ENCODE measurements at places on chromosomes 16 and 17.

GRCh38 chr17:18108401-18109312, at the start of gene MYO15A:
TSS of gene MYO15A (plus strand) at chr17:18108756. CDS start at chr17:18118801, 10,045 bp downstream.
- DNase-seq, result no peak

DNA sequence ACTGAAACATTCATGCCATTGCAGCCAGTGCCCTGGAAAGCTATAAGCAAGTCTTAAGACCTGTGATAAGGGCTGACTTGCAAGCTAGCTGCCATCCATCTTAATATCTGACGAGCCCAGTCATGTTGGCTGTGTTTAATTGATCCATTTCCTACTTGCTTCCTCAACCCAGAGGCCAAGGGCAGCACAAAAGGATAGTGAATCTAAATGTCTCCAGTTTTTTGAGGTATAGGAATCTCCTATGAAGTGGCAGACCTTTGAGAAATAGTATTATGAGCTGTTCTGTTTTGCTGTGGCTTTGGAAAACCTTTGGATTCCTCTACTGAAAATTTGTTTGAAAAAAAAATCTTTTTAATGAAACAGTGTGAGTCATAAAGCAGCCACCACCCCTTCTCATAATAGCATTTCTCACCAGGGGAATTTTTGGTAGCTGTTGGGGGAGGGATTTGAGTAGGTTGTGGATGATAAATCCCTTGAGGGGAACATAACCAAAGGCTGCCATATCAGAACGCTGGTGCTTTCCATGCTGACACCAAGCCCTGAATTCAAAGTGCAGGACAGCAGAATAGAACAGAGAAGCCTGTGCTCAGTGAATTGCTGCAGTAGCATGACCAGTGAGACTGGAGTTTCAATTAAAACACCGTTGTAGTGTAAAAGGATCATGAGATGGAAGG, 12.9 kb downstream of the ZNRF1 start:
- DNase-seq, result no peak

DNA sequence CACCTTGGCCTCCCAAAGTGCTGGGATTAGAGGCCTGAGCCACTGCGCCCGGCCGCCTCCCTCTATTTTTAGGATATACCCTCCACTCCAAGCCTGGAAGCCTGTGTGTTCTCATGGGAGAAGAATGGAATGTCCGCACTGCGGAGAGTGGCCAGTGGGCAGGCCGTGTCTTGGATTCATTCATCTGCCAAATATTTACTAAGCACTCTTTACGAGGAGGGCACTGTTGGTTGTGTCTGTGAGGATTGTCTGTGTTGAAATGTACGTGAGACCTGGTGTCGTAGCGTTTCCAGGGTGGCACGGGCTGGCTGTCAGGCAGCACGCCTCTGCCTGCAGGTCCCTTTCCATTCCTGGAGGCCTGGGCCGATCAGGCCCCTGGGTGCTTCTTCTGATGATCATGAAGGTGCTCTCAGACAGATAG, 19.2 kb downstream of the PGS1 start:
- no peak for DNase-seq

DNA sequence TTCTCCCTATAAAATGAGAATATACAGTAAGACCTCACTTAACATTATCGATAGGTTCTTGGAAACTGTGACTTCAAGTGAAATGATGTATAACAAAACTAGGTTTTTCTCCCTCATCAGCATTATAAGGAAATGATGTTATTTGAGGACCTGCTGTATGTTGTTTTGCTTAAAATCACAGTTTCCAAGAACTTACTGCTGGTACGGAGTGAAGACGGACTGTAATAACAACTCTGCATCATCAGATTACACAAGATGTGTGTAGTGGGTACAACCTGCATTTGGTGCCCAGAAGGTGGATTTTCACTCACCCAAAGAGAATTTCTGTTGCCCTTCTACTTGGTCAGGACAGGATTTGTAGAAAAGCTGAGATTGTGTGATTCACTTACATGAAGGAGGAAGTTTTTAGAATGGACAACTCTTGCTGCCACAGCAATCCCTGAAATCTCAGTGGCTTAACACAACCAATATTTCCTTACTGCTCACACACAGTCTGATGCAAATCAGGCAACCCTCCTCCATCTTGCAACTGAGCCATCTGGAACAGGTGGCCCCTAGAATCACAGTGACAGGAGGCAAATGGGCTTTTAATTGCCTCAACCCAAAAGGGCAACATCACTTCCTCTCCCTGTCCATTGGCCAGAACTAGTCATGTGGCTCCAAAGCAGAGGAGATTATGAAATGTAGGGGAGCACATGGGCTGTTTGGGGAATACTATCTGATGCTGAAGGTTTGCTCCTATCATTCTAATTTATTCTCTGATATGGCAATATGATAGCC, 67.6 kb upstream of the CACNG5 start:
- no peak for DNase-seq

DNA sequence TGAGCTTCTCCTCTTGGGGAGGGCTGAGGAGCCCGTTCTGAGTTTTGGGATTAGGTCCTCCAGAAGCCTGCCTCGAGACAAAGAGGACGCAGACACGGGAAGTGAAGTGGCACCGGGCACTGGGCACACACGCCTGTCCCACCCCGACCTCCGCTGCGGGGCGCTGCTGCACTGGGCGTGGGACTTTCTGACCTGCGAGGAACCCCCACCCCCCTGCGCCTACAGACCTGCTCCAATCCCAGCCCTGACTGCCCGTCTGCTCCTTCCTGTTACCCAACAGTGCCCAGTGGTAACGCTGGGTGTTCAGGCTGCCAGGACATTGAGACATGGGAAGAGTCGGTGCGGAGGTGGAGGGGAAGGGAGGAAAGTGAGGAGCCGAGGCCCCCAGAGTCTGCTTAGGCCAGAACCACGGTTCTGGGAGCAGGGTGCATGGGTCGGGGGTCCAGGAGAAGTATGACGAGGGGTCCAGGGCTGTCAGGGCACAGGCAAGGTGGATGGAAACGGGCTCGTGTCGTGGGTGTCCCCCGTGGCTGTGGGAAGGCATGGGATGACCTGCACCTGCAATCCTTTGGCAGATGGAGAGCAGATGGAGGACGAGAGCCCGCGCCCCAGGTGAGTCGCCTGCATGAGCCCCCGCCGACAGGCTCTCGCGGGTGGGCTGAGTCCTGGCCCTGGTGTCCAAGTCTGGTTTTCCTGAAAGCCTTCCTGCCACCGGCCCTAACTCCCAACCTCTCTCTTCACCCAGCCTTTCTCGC, 112.0 kb upstream of the CREBBP start:
- DNase-seq, result no peak

DNA sequence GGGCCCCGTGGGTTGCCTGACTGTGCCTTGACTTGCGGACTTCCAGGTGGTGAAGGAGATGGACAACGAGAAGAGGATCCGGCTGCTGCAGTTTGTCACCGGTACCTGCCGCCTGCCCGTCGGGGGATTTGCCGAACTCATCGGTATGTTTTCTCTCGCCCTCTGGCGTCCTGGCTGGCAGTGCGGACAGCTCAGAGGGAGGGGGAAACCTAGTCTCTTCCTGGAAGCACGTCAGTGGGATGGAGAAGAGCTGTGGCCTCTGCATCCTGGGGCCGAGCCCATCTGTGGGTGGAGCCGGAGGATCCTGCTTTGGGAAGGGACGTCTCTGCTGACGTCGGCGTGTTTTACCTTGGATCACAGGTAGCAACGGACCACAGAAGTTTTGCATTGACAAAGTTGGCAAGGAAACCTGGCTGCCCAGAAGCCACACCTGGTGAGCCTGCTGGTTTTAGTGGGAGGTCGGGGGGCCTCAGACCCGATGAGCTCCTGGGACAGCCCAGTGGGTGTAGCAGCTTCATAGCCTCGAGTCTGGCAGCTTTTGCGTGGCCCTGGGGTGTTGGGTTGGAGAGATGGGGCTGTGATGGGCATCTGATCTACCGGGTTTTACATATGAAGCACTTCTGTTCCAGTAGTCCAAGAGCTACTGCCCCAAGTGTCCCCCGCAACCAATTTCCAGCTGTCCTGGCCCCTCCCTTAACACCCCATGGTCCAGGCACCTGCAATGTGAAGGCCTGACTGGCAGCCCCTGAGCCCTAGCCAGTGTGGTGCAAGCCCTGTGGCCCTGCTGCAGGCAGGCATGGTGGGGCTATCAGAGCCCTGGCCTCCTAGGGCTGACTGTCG, 11.9 kb upstream of the CLEC18A start:
- no peak for DNase-seq

DNA sequence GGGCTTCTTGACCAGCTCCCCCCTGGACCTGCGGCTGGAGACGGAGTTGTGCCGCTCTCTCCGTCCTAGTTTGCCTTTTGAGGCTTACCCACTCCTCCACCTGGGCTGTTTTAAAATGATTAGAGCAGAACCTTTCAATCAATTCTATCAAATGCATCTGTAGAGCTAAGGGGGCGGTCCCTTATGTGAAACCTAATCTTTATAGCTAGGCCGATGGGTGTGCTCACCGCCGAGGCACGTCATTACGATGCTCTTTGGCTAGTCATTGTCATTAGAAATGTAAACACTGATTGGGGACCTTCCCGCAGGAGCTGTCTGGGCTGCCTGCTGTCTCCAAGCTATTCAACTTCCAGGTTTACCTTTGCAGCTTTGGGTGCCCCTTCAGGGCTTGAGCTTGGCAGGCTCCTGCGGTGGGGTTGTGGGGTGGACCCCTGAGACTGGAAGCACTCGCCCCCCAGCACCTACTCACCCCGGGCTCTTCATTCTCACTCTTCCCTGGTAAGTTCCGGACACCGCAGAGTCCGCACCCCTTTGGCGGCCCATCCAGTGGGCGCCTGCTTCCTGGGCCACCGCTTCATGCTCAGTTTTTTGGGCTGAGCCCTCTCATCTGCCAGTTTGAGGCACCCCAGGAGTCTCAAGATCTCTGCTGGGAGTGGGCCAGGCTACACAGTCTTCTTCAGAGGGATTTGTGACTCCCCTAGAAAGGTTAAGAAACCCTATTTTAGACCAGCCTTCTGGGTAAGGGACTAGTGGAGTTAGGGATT, 20.9 kb upstream of the IL17C start:
- DNase-seq, result peak; percentile 41

- no peak for DNase-seq
Observed at GRCh38 chr16:49824593-49824992, 31.3 kb downstream of the ZNF423 start.

Data from NCI-H1092 (cell line).